Ecto neural progenitor cell (in vitro differentiated cells): ENCODE measurements at places on chromosomes 12 and 14.

GRCh38 chr12:75658286-75658685 lies 146.9 kb upstream of the KRR1 start:
- DNase-seq = no peak

GRCh38 chr14:68947802-68948201 lies 31.3 kb downstream of the ACTN1 start:
- peak; percentile 67 for DNase-seq

GRCh38 chr14:55336162-55336561 lies 64.9 kb downstream of the FBXO34 start:
- DNase-seq = no peak

DNA sequence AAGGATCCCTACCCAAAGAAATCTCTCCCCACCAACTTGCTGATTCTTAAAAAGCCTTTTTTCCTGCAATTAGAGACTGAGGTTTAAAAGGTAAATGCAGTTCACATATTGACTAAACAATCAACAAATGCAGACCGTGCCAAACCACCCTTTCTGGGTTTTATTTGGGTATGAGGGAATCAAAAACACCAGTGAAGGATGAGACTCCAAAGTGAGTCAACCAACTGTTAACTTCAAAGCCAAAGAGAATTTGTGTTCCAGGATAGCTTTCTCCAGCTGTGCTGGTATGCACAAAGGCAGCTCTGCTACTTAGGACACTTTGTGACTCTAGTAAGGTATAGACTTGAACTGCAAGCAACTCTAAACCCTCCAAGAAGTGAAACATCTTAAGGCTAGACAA lies 39.4 kb downstream of the RPS29 start:
- DNase-seq = no peak

GRCh38 chr12:92440072-92440471 lies 262.7 kb upstream of the PLEKHG7 start:
- DNase-seq = no peak

- no peak for DNase-seq
These were observed 410.0 kb downstream of the RAD51B start for GRCh38 chr14:68229423-68230100.

- DNase-seq = no peak
These were observed 6.1 kb upstream of the KRT74 start for GRCh38 chr12:52579468-52580465.

- DNase-seq = no peak
These were observed 15.3 kb upstream of the STYK1 start for GRCh38 chr12:10689146-10689545.

- DNase-seq = no peak
These were observed 103.7 kb upstream of the PTPRR start for GRCh38 chr12:71024281-71024680.

DNA sequence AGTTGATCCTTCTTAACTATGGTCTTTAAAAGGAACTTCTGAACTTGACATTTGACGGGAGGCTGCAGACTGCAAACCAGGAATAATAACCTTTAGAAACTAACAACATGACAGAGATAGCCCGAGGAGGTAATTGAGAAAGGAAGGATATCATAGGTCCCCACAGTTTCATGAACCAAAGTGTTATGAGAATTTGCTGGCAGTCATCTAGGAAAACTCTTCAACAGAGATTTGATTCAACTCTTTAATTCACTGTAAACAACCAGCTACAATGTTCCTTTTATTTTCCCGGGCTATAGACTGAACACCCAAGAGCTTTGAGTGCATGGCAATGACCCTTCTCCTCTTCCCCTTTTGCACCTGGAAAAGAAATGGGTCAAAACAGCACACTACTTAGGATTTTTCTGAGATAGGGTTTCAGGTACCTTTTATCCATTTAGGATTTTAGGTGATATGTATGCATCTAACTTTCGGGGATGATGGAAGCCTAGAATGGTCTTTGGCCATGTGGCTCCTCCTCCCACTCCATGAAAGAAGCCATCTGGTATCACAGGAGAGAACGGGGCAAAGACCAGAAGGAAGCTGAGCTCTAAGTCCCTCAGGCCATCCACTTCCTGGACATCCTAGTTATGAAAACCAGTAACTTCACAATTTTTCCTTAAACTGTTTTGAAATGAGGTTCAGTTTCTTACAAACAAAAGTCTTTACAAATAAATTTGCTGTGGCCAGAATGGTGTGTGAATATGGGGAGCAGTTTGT lies 23.0 kb downstream of the GLT8D2 start:
- DNase-seq = no peak

DNA sequence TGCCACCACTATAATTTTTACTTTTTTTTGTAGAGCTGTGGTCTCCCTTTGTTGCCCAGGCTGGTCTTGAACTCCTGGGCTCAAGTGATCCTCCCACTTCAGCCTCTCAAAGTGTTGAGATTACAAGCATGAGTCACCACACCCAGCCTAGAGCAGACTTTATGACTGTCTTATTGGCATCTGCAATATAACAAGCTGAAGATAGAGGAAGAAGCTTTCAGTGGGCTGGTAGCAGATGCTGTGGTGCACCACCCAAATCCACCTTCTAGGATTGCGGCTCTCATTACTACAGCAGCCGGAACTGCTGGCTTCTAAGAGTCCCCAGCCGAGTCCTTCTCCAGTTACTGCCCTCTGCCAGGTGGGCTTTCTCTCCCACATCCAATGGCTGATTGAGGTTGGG lies 7.6 kb upstream of the STK38L start:
- no peak for DNase-seq

GRCh38 chr12:114395233-114395632 lies 10.7 kb downstream of the TBX5 start:
- no peak for DNase-seq

GRCh38 chr14:105056303-105056831 lies 8.9 kb downstream of the GPR132 start:
- DNase-seq = peak; percentile 48

GRCh38 chr12:81077686-81078441 lies at the start of gene ACSS3:
ACSS3 (plus strand) TSS chr12:81078079; CDS start chr12:81078121, 42 bp downstream.
- peak; percentile 91 for DNase-seq

DNA sequence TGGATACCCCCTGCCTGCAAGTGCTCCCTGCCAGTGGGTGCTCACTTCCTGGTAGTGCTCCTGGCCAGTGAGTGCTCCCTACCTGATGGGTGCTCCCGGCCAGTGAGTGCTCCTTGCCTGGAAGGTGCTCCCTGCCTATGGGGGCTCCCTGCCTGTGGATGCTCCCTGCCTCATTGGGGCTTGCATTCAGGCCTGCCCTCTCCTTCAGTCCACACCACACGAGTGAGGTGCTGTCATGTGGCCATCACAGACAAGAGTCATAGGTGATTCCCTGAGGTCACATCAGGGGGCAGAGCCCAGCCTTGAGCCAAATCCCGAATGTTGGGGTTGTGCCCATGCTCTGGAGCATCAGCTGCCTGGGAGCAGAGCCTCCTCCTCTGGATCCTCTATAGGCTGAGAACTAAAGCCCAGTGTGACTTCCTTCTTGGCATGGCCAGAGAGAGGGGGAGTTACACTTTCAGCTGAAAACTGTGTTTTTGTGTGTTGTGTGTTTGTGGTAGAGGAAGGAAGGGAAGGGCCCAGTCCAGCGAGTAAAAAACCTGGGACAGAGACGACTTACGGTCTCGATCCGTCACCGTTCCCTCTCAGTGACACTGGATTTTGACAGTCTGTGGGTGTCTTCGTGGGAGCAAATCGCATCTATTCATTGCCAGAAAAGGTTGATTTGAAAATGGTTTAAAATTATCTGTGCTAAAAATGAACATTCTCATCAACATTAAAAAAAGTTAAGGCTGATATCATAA lies 136.0 kb downstream of the ADGRD1 start:
- peak; percentile 37 for DNase-seq

GRCh38 chr14:61335049-61335448 lies 13.7 kb downstream of the PRKCH start:
- DNase-seq = no peak

DNA sequence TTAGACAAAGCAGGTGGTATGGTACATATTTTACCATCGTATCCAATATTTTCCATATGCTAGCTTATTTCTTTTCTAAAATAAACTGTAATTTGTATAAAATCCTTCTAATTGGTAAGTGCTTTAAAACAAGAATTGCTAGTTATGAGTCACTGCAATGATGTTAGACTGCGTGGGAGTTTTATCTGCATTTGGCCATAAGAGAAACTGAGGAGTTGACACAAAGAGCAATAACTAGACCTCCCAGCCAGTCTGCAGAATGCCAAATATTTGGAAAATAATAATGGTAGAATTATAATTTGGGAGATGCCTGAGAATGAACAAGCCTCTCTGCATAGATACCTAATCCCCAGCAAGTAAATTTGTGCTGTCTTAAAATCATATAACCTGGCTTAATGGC lies 61.7 kb upstream of the PTPRR start:
- DNase-seq = no peak

GRCh38 chr14:101361451-101362433 lies 199.6 kb upstream of the DIO3 start:
- DNase-seq = no peak

- no peak for DNase-seq
These were observed 1.8 kb downstream of the BAG5 start for GRCh38 chr14:103560691-103561090.

GRCh38 chr12:118922405-118922804 lies 58.9 kb upstream of the SRRM4 start:
- DNase-seq = peak; percentile 58

- DNase-seq = no peak
These were observed 49.2 kb upstream of the SGPP1 start for GRCh38 chr14:63777024-63777423.

DNA sequence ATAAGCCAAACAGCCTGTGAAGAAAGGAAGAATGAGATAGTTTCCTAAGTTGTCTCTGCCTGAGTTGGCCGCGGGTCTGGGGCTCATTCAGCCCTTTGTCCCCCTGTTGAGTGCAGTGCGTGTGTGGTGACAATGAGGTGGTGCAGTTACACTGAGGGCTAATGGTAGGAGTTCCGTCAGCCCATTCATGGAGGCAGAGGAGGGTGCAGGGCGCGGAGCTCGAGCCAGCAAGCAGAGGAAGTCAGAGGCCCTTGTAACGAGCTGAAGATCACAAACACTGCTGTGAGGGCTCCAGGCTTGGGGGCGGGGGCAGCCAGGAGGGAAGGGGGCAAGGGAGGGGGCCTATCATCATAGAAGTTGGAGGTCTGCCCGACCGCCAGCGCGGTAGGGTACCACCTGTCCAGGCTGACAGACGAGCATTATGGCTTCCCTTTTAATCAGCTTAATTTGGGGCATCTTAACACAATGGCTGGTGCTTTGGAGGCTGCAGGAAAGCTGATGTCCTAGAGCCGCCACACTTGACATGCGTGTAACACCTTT lies 20.5 kb downstream of the CCND2 start:
- DNase-seq = no peak

DNA sequence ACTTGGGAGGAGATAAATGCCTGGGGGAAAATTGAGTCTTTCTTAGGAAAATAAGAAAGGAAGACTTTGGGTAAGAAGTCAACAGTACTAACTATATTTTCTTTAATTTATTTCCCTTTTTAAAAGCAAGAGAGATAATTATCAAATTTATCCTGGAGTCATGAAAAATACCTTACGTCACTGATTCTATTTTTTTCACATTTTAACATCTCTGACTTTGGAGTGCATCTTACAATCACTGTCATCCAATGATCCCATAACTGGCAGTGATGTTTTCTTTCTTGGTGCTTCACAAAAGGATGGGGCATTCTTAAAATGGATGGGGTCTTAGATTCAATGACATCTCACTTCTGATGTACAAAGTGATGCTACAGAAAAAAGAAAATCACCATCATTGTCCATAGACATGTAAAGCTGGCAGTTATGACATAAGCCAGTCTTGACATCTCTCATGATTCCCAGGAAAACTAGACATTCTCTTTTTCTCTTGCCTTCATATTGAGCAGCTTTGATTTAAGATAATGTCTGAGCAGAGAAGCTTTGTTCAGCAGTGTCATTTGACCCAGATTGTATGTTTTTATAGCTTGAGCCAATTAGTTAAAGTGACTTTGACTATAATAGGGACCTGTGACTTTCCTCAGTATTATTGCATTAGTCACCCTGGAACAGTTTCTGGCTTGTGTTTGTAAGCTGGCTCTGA lies 236.2 kb downstream of the EGLN3 start:
- no peak for DNase-seq

- no peak for DNase-seq
These were observed 16.7 kb downstream of the GRIP1 start for GRCh38 chr12:66662179-66662578.

DNA sequence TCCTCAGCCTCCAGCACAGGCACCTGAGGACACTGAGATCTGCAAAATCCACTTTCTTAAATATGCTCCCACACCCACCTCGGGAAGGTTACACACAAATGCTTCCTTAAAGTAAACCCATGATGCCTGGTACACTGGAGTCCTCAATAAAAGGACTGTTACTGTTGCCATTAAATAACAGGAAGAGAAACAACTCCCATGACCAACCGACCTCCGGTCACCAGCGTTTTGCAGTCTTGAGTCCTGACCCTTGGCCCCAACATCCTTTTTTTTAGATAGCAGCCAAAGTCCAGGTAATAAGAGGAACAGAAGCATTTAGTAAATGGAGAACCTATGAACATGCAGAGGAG lies 42.4 kb downstream of the ITPK1 start:
- DNase-seq = no peak

DNA sequence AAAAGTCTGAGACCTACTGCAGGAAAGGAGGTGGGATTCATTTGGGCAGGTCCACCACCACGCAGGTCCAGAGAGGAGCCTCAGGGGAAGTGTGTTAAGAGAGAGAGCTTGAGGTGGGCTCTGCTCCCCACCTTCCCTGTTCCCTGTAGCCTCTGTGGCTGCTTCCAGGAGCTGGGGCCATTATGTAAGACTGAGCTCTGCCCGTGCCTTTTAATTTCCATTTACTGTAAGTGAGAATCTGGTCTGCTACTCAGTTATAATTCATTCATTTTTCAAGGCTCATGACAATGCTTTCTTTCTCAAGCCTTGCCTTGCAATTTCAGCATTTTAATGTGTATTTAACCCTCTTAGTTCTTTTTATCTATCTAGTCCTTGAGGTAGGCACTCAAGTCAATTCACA lies 8.3 kb downstream of the SLC4A8 start:
- DNase-seq = no peak
